ENCODE measurements at places on chromosomes 2 and 18. TPM values are rescaled to one million over a fixed set of nuclear protein-coding genes. Genes with fewer than 3 reads are reported as not detected.

Gene SCYGR1
- not detected for total RNA-seq

Gene KCNIP3
- 2.3 TPM for total RNA-seq

Gene SERPINB10
- not detected for total RNA-seq

Gene G6PC2
- total RNA-seq: not detected

Gene CTAGE1
- total RNA-seq: not detected
